ENCODE measurements at places on chromosomes 3 and 15.

DNA sequence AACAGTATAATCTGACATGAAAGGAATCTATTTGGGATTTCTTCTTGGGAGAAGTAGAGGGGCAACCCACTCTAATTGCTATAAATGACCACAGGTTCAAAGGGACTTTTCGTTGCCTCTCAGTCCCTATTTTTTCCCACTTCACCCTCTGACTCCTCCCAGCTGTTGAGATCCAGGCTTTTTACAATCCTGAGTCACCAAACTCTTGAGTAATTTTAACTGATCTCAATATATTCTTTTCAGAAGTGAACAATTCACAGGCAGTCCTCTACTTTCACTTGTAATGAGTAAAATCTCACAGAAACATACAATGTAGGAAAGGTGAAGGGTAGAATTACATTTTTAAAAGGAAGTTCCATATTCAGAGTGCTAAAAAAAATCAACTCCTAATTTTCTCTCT, 44.6 kb downstream of the EIF4E3 start:
- no peaks in the 10 kb centered on the region for H3K27me3 ChIP-seq
- peaks cover 18% of the 10 kb centered on the region for H3K4me1 ChIP-seq
- no peak overlapping the region for H3K4me3 ChIP-seq
- no peak for DNase-seq

GRCh38 chr3:146161663-146162002, 649 bp upstream of the PLOD2 start:
- H3K27ac ChIP-seq: no peak overlapping the region
- peaks cover 49% of the 10 kb centered on the region for H3K27me3 ChIP-seq
- H3K4me1 ChIP-seq: peaks cover 18% of the 10 kb centered on the region
- H3K4me3 ChIP-seq: peak overlapping the region; percentile 48
- DNase-seq: no peak

GRCh38 chr15:60326343-60326742, 71.4 kb downstream of the ANXA2 start:
- no peak for DNase-seq
- H3K36me3 ChIP-seq: no peaks in the 10 kb centered on the region
- no peak overlapping the region for H3K27ac ChIP-seq
- H3K4me1 ChIP-seq: peaks cover 3% of the 10 kb centered on the region
- no peak overlapping the region for H3K4me3 ChIP-seq

DNA sequence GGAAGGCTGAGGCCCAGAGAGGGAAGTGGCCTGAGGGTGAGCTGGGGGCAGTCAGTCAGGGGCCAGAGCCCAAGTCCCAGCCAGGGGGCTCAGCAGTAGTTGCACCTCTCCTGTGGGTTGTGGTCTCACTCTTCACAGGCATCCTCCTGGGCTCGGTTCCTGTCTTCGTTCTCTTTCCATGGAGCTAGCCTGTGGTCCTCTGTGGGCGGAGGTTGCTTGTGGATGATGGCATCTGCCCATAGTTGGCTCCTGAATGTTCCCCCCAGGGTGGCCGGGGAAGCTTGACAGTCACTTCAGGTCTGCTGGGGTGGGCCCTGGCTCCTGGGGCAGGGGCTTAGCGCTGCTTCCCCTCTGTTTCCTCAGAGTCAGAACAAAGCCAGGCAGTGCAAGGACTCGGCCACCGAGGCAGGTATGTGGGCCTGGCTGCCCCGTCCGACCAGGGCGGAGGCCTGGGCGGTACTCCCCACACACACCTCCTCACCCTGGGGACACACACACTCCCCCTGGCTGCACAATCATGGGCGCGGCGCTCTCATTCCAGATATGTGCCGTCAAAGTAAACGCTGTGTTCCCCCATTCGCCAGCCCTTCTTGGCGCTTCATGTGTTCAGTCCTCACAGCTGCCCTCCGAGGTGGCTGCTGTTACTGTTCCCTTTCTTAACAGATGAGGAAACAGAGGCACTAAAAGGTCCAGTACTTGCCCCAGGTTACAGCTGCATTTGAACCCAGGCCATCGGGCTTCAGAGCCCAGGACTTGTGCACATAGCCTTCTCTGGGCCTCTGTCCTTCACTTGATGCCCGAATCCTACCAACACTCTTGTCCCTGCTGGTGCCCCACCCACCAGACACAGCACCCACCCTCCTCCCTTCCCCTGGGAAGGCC, 34.5 kb downstream of the PSTPIP1 start:
- peak overlapping the region; percentile 79 for H3K27ac ChIP-seq
- H3K27me3 ChIP-seq: no peaks in the 10 kb centered on the region
- peaks cover 10% of the 10 kb centered on the region for H3K4me1 ChIP-seq
- DNase-seq: no peak
- no peak overlapping the region for H3K4me3 ChIP-seq
- H3K36me3 ChIP-seq: peaks cover 83% of the 10 kb centered on the region

Data from activated T-cell treated with anti-CD3 and anti-CD28 coated beads, Interleukin-2, amount 50 U/mL, for 24 hours (primary cell).